Endothelial cell of umbilical vein (primary cell): ENCODE measurements at places on chromosomes 2 and 18. TPM values are rescaled to one million over a fixed set of nuclear protein-coding genes. Genes with fewer than 3 reads are reported as not detected.

The DBI gene
- total RNA-seq = 214 and 245 TPM in 2 replicates

The WDSUB1 gene
- total RNA-seq = 4.8 and 7.3 TPM in 2 replicates

The PLEK gene
- total RNA-seq = 0.11 and 0.18 TPM in 2 replicates

The RND3 gene
- 132 and 158 TPM in 2 replicates for total RNA-seq

The KCNJ13 gene
- total RNA-seq = not detected in 2 replicates

The KCNG2 gene
- not detected in 2 replicates for total RNA-seq

The UPP2 gene
- total RNA-seq = not detected in 2 replicates

The NPAS2 gene
- 34.4 and 53.9 TPM in 2 replicates for total RNA-seq

The TEX44 gene
- total RNA-seq = not detected in 2 replicates

The HAAO gene
- 0.60 and 0.82 TPM in 2 replicates for total RNA-seq

- no peak for DNase-seq
Measured at GRCh38 chr18:46387441-46388131, 269.4 kb downstream of the LOXHD1 start.

- no peak for DNase-seq
Measured at GRCh38 chr2:73979021-73979420, 5.7 kb upstream of the TET3 start.

- DNase-seq = peak; percentile 33
Measured at GRCh38 chr2:165469417-165469816, at the start of gene CSRNP3. Gene CSRNP3, plus strand, starts transcription at chr2:165469698. Its CDS starts 125,368 bp downstream, at chr2:165595066.

GRCh38 chr18:11671156-11671555, 17.9 kb upstream of the GNAL start:
- no peak for DNase-seq

DNA sequence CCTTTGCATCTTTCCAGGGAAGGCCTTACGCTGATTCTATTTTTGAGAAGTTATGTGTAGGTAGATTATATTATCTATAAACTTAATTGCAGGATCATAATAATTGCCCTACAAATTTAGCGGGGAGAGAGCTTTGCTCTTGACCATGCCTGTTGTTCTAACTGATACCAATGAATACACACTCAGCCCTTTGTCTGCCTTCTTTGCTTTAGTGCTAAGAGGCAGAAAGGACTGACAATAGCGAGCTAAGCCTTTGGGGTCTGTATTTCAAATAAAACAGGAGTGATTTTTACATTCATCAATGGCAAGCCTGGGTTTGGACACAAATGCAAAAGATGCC, 115.3 kb upstream of the STON1 start:
- no peak for DNase-seq

GRCh38 chr2:64348386-64349130, 105.4 kb upstream of the LGALSL start:
- no peak for DNase-seq

DNA sequence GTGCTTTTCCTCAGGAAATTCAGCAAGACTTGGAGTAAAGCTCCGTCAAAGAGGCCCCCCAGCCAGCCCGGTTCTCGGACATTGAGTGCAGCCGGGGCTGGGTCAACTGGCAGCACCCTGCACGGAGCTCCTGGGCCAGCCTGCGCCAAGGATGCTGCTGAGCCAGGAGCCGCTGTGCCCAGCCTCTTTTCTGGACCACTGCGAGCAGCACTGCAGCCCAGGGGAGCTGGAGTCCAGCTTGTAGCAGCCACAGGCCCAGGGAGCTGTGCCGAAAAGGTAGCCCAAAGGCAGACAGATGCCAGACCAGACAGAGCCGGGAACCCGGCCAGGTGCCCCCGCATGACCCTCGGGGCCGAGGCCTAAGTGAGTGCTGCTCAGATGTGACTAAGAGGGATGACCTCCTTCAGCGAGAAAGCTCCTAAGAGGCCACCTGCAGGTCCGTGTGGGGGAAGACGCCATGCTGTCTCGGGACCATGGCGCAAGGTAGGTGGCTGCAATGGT, 7.3 kb downstream of the CLHC1 start:
- DNase-seq = no peak

GRCh38 chr18:11274144-11274794, 124.9 kb upstream of the PIEZO2 start:
- no peak for DNase-seq

DNA sequence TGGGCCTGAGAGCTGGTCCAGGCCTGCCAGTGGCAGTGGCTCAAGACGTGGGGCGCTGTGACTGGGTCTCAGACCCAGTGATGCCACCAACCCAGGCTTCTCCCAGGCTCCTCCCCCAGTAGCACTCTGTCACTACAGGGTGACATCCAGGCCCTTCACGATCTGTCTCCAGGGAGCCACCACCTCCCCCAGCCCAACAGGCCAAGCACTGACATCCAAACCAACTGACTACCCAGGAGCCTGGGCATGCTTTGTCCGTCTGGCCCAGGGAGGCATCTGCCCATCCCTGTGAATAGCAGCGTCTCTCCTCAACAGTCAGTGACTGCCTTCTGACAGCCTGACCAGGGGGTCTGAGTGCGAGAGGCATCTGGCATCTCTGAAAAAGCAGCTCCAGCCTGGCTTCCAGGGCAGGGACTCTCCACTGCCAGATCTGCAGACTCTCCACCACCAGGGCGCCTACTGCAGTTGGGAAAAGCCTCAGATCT, 13.0 kb downstream of the TEX44 start:
- DNase-seq = no peak

DNA sequence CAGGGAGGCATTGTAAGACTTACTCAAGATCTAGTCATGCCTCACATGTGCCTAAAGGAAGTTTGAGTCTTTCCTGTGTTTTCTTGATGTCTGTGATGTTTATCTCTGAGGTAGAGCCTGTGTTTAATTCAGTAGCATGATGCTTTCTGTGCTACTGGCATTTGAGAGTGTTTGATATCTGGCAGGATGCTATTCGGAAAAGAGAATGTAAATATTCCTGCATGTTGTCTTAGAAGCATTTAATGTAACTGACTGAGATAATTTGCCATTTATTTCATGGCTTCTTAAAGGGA, 58.8 kb downstream of the GREB1L start:
- DNase-seq = peak; percentile 20

- DNase-seq = peak; percentile 52
Measured at GRCh38 chr2:55163274-55163721, 68.8 kb downstream of the CLHC1 start.
